Transverse colon (tissue), 4 donors: ENCODE measurements at places on chromosomes 12 and 14.

DNA sequence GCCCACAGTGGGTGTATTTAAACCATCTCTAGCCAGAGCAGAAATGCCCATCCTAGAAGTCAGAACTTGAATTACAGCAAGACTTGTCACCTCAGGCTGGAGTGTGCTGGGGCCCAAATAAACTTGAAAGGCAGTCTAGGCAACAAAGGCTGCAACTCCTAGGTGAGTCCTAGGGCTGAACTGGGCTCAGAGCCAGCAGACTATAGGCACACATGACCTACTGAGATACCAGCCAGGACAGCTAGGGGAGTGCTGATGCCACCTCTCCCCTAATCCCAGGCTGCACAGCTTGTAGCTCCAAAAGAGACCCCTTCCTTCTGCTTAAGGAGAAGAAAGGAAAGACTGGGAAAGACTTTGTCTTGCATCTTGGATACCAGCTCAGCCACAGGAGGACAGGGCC lies 106.0 kb downstream of the TXNDC16 start:
- DNase-seq: peak; percentile 39

DNA sequence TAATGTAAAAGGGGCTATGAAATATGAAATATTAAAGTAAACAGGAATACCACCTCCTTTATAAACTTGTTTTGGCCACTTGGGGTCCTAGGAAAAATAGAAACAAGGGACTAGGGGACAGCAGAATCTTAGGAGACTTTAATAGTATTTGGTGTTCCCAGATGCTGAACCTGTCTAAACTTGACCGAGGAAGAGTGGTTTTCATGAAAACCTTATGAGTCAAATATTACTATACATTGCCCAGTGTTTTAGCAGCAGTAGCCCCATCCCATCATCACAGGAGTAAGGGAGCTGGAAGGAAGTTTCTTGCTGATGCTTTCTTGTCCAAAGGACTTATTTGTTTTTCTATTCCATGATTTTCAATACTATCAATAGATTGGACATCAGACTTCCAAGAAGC lies 177.5 kb upstream of the CAND1 start:
- no peak for DNase-seq

DNA sequence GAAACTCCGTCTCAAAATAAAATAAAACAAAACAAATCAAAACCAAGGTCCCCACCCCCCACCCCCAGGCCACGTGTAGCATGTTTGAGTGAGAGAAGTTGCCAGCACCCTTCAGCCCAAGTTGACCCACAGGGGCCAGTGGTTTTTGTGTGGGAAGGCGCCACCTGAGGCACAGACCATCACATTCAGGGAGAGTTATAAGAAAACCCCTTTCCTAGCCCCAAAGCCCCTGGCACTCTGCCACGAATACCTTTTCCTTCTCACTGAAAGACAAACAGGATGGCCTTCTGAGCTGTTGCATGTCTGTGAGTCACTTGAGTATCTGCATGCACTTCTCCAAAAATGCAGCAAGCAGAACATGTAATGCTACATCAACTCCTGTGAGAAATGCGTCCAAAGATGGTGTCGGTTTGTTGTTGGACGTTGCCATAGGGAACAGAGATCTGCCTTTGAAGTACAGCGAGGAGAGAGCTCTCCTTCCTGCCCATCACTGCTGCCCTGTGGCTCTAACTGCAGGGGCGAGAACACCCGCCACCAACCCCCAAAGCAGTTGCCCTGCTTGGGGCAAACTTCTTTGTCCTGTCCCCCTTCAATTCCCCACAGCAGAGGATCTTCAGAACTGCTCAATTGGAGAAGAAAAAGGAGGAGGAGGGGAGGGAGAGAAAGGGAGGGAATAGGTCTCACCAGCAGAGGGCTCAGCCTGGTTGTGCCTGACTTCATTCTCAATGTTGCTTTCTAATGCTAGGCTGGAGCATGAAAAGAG lies 2.7 kb upstream of the TRAF3 start:
- peak; percentile 64 for DNase-seq

DNA sequence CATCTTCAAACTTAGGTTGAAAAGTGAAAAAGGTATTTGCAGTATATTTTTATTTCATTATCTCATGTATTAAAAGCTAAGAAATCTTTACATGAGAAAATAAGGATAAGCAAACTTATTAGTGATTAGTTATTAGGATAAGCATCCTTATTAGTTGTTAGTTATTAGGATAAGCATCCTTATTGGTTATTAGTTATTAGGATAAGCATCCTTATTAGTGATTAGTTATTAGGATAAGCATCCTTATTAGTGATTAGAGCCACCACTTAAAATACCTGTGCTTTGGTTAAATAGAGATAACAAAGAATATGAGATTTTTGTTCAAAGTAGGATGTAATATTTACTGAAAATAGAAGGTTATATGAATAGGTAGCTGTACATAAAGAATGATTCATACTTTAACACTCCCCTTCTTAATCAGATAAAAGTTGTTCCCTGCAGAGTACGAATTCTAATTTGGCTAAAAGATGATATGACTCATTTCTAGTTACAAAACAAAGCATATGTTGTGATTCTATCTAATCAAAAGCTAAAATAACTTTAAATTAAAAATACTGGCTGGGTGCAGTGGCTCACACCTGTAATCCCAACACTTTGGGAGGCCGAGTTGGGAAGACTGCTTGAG lies 56.4 kb downstream of the KDM5A start:
- DNase-seq: no peak

GRCh38 chr14:68492381-68493151 lies 300.3 kb downstream of the ZFP36L1 start:
- no peak for DNase-seq

DNA sequence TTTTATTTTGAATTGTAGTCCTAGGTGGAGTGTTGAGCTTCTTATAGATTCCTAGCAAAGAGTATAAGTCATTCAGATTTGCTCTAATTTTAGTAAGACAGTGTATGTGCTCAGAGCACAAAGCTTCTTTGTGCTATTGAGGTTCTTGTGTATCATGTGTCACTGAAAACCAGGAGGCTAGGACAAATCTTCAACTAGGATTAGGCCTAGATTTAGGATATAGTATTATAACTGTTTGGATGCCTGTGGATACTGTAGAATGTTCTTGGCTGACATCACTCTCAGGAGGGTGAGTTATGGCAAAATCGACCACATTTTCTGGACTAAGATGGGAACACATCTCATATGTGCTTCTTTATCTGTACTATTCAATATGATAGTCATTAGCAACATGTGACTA lies 86.5 kb downstream of the DHRS2 start:
- no peak for DNase-seq

DNA sequence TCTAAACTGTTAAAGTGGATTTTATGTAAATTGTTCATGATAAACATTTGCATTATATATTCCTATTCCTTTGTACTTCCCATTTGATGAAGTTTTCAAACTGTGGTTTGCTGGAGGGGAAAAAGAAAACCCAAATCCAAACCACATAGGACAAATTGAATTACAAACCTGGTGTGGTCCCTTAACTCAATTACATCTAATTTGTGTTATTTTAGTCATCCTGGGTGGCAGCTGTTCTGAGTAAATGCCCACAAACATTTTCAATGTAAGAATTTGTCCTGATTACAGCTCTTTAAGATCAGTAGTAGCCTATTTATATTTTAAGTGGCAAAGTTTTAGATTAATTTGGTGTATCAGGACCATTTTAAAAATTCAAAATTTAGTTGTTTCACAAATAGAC lies 153.9 kb downstream of the RAD51B start:
- no peak for DNase-seq

DNA sequence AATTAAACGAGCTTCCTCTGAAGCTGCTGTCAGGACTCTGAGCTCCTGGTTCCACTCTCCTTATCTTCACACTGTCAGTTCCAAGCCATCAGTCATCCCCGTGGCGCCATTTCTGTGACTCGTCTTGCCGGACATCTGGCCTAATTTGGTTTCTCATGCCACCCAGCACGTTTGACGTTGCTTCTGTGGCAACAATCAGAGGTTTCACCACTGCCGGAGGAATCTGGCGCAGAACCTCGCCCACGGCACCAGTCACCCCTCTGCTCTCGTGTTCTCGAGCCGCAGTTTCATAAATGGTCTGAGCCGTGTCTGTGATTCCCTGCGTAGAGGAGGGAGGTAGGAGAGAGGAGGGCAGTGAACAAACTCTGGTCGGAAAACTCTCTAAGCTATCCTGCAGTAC lies 29.7 kb downstream of the BDKRB1 start:
- DNase-seq: no peak

GRCh38 chr12:6230321-6231110 lies 30.3 kb downstream of the CD9 start:
- peak; percentile 74 for DNase-seq

DNA sequence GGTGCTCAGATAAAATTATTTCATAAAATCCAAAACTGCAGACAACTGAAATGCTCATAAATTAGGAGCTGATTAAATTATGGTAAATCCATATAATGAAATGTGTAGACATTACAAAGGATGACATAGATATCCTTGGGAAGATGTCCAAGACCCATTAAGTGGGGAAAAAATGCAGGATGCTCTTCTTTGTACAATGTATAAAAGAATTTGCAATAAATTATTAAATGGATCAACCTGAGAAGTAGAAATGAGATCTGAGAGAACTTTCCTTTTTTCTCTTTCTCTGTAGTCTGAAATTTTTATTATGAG lies 336.4 kb upstream of the E2F7 start:
- DNase-seq: no peak

DNA sequence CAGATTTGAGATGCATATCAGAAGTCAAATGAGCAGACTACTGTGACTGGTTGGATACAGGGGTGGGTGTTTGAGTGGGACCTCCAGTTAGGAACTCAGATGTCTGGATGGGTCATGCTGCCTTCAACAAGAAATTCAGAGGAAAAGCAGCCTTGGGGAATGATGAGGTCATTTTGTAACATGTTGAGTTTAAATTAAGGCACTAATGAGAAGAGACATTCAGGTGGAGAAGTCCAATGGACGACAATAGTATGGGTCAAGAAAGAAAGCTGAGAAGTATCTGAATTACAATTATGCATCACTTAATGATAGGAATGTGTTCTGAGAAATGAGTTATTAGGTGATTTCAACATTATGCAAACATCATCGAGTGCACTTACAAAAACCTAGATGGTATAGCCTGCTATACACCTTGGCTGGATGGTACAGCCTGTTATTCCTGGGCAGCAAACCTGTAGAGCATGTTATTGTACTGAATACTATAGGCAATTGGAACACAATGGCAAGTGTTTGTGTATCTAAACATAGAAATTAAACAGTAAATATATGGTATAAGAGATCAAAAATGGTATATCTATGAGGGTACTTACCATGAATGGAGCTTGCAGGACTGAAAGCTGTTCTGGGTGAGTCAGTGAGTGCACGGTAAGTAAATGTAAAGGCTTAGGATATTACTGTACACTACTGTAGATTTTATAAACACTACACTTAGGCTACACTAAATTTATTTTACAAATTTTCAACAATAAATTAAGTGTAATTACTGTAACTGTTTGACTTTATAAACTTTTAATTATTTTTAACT lies 414.7 kb downstream of the RAD51B start:
- DNase-seq: no peak

DNA sequence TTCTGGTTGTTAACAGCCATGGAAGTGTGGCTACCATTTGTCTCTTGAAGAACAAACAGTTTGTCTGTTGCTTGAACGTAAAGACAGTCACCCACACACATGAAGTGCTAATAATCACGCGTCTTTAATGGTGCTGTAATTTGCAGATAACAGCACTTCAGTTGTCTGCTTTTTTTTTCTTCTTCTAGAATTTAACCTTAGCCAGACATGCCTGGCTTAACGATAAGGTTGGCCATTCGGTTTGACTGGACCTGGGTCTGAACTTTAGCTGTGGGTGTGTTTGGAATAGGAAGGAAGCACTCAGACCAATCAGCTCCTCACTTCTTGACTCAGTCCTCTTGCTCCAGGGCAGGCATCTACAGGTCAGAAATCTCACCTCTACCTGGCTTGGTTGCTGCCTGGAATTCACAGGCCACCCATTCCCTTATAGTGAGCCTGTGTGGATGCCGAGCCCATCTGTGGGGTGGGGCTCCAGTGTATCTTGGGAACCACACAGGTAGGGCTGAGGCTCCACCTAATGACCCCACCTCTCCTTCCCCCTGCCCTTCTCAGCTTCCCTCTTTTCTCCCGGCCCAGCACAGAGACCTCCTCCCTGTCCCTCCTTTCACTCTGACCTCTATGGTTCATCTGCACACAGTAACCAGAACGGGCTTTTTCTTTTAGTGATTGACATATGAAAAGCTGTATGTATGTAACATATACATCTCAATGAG lies 246.4 kb upstream of the PWP1 start:
- DNase-seq: no peak

DNA sequence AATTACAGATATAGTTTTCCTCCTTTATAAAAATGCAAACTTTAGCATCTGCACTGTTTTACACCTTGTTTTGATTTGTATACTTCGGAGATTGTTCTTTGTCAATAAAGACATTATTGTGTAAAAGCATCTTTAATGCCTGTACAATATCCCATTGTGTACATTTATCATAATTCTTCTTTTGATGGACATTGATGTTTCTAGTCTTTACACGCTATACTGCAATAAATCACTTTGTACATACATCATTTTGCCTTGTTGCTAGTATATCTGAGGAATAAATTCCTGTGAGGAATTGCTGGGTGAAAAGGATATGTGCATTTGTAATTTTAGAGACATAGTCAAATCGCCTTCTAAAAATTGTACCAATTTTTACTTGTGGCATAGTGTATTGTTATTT lies 30.4 kb downstream of the WDR20 start:
- DNase-seq: no peak

- no peak for DNase-seq
Measured at GRCh38 chr14:70873627-70874026, 33.6 kb upstream of the PCNX1 start.

DNA sequence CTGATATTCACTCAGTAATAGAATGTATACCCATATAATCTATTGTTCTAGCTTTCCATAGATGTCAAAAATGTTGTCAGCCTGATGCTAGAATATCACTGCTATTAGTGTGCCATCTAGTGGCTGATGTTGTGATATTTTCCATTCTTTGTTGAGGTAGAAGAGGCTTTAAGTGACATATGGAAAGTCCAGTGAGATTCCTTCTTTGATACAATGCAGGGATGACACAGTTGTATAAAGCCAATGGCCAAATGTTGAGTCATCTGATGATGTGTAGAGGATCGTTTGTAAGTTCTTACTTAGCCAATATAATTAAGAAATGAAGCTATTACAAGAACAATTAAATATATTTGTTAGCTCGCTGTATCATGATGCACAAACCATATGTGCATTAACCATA lies 58.1 kb upstream of the PCED1B start:
- DNase-seq: no peak

DNA sequence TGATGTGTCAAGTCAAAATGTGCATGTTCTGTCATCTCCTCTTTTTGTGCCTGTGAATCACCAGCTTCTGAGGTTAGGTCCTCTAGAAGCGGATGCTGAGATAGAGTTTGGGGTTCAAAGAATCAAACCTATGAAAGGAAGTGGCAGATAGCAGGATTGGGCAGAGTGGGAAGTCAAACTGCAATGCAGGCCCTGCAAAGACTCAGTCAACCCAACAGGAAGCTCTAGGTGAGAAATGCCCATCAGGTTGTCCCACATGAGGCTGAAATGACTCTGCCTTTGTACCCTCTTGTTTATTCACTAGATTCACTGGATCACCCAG lies 4.5 kb upstream of the MIA2 start:
- no peak for DNase-seq
